ENCODE measurements at places on chromosomes 5 and 9.

DNA sequence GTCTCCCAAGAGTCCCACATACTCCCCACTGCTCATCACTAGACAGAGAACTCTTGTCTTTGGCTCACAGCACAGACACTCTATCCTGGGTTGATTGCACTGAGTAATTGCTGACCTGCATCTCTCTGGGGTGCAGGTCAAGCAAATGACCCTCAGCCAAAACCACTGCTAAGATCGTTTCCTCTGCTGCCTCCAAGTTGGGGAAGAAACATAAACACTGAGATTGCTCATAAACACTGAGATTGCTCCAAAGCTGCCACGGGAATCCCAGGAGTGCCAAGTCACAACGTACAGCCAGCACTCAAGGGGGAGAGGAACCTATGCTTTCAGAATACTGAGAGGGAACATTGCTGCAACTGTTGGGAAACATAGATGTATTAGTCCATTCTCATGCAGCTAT lies 1402.1 kb upstream of the ACO1 start:
- no peak for DNase-seq

GRCh38 chr5:151406322-151406947 lies 41.0 kb upstream of the SLC36A1 start:
- no peak for DNase-seq

GRCh38 chr5:37791321-37791720 lies 48.5 kb downstream of the GDNF start:
- no peak for DNase-seq

- DNase-seq = no peak
These were observed 1.5 kb downstream of the CDC42SE2 start for GRCh38 chr5:131265311-131265803.

DNA sequence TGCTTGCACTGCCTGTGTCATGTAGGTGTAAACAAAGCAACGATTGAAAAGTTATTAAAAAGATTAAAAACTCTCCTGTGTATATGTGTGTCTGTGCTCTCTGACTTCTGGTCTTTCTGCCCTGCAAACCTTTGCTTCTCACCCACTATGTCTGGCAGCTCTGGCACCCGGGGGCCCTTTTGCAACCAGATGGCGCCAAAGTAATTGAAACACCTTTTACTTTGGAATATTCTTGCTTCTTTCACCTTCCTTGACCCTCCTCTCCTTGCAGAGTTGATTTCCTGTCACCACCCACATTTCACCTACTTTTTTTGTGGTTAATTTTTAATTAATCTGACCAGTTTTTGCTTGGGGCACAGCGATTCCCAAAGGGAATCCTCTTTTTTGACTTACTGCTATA lies 275.5 kb downstream of the ARHGEF28 start:
- no peak for DNase-seq
